ENCODE measurements at places on chromosomes 1 and 21. TPM values are rescaled to one million over a fixed set of nuclear protein-coding genes. Genes with fewer than 3 reads are reported as not detected.

GRCh38 chr1:60569189-60569588 is 495.6 kb upstream of the C1orf87 start:
- DNase-seq: no peak

DNA sequence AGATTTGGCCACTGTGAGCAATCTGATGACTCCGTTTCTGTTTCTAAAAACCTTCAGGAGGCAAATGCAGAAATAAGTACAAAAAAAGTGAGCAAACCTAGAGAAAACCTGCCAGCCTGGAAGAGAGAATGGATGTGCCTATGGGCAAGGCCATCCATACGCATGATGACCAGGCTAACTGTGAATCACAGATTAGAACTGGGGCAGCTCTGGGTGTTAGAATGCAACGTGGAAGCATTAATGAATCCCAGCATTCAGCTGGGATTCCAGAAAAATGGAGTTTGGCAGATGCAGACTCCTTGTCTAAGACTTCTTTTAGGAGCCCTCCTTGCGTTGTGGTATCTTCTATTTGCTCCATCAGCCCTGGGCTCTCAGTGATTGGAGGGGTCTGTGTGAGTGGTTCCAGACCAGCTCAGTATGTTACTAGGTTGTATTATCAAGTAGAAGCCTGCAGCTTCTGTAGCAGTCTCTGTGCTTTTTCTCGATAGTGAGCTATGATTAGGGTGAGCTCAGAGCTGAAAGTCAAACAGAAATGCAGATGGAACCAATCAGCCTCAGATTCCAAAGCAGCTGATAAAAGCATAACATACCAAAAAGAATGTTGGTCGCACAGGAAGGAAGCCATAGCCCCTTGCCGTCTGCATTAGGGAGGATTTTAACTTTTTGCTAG is 154.0 kb downstream of the PSMG1 start:
- no peak for DNase-seq

- no peak for DNase-seq
These were observed 203.9 kb upstream of the CACYBP start for GRCh38 chr1:174795806-174796205.

GRCh38 chr1:166127003-166127402 is 39.8 kb downstream of the FAM78B start:
- DNase-seq: no peak

DNA sequence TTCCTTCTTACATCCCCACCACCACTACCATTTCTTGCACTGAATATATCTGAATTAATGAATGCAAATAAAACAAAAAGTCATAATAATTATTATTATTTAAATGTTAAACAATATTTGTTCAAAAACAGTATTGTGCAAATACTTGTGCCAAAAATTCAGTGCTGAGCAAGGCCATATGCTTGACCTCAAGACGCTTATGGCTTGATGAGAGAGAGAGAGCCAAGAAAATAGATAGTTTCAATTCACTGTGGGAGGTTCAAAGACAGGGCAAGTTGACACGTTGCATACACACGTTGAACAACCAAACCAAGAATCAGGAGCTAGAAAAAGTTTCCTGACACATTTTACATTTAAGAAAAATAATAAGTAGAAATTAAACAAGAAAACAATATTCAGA is 1421.7 kb downstream of the KCNT2 start:
- no peak for DNase-seq

Gene CCDC17
- 1.7 TPM for total RNA-seq

Gene KCNJ6
- total RNA-seq: not detected

Measured in GM12878 (cell line).